ENCODE measurements at places on chromosomes 6 and 20.

DNA sequence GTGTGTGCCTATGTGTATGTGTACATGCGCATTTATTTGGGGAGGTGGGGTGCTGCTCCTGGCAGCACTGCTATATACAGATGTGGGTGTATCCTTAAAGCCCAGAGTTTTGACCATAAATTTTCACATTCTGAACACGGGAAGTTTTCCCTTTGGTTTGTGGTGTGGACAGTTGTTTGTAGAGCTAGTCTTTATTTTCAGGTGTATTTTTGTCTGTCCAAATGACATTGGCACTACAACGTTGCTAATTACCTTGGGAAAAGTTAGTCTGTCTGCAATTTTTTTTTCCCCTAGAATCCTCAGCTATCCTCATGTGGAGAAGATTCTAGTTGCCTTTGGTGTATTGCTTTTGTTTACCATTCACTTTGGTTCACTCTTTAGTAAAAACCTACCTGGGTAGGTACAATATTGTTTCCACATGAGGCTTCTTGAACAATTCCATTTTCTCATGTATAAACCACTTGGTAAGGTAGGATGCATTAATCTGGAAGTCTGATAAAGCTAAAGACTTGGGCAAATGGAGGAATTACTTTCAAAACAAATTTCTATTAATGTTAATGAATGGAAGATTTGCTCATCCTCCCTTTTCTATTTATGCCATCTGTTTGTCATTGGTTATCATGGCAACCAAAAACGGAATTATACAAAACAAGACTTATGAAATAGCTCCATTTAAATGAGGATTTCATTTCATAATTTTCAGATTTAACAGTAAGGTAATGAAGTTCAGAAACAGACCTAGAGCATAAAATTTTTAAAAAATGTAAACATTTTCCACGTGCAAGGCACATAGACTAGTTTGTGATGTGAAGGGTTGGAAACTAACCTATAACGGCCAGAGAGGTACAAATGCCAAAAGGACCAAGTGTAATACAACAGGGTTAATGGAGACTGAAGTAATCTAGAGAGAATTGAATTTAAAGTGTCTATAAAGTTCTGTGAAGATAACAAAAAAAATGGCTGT lies 3.9 kb downstream of the CCN2 start:
- no peak for DNase-seq

- DNase-seq, result no peak
Observed at GRCh38 chr6:42190554-42191183, 4.1 kb downstream of the GUCA1B start.

DNA sequence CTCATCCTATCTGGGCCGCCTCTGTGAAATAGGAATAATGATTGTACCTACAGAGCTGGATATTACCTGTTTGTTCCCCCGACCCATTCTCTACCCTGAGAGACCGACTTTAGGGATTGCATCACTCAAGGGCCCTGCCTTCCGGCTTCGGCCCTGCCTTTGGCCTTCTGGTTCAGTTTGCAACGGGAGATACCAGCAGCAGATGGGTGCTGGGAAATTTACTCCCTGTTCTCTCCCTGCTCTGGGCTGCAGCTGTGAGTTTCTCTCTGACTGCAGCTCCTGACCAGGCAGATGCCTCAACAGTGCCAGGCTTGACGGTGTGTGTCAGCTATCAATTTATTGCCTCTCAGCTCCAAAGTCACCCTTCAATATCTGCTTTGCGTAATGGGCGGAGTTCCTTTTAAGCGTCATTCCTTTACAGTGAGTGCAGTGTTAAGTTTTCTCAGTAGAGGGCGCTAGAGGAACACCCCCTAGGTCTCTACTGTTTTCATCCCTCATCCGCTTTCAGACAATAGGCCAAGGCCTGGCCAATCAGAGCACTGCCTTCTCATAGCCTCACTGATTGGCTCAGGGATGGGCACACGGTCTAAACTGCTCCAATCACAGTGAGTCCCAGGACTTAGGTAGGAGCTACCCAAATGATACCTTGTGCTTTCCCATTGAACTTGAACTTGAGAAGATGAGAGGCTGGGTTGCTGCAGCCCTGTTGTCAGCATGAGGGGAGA lies 30.0 kb downstream of the KCNG1 start:
- DNase-seq, result no peak

- no peak for DNase-seq
Observed at GRCh38 chr6:1079525-1079924, 232.4 kb upstream of the FOXQ1 start.

DNA sequence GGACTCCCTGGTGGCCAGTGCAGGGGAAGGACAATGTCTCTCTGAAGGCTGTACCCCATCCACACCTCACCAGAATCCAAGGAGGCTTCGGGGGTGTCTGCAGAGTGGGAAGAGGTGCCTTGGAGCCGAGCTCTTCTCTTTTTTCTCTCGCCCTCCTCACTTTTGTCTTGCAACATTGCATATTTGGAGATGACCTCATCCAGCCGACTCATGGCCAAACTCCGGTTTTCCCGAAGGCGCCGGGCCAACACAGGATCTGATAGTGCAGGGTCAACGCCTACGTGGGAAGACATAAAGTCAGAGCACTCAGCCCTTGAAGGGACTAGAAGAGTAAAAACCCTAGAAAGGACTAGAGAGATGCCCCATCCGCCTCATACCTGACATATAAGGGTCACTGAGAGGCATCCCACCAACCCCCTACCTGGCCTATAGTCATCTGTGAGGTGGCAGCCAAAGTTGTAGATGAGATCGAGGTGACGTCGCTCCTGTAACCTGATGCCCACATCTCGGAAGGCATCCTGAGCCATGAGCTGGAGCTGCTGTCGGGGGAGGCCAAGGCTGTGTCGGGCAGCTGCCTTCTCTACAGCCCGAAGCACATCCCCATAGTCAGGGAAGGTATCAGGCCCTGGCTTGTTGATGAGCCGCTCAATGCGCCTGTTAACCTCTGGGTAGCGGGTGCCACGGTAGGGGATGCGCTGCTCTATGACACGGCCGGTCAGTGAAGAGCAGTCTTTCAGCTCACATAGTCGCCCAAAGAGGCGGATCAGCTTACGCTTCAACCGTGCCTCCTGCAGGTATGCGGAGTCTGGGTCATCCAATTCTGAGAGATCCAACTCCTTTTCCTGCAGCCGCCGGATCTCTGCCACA lies 3.0 kb upstream of the ZBTB22 start:
- no peak for DNase-seq

GRCh38 chr20:19253916-19254820 lies 41.7 kb downstream of the SLC24A3 start:
- no peak for DNase-seq

DNA sequence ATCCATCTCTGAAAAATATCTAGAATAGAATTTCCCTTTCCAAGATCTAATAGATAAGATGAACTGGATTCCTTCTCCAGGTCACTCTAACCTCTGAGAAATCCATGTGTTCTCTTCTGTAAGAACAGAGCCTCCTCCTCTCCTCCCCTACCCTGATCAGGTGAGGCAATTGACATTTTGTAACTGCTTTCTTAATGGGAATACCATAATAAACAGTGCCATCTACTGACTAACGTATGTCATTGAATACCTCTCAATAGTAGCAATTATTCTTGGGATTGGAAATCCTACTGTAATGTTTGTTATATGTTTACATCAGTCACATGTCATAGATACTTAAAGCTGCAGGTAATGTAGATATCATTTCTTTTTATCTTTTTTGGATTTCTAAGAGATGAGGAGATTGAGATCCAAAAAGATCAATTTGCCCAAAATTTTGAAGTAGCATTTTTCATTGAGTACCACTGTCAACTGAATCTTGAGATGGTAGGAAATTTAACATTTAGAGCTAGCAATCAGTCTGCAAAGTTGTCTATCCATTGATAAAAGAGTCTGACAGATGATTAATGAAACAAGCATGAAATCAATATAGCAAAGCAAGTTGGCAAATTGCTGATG lies 365.8 kb upstream of the HSF2 start:
- no peak for DNase-seq

- DNase-seq, result no peak
Observed at GRCh38 chr20:5766085-5766764, 16.0 kb downstream of the SHLD1 start.

DNA sequence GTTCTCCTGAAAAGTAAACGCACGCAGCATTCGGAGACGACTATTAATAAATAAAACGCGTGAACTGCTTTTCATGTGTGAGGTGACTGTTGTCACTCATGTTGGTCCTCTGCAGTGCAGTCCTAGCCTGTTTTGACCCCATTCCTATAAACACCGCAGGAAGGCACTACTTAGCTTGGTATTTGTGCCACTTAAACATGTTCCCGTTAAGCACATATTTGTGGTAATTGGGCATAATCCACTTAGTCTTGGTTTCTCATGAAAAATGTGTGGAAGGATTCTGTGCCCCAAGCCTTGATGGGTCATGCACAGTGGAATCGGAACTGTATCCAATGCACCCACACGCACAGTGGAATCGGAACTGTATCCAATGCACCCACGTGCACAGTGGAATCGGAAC lies 313.9 kb downstream of the THBS2 start:
- DNase-seq, result no peak

DNA sequence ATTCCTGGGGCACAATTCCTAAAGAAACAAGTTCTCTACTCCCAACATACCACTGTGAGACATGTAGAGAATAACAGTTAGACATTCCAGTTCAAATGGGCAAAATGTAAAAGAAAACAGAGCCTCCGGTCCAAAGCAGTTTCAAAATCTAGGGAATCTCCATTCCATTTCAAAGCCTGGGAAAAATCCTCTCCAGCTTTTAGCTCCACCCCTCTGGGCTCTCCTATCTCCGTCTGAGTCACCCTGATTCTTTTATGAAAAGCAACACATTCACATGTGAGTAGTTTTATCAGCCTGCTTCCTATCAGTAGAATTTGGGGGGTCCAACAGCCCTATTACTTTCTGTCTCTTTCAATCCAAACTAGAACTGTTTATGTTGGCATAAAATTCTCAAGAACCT lies 3.7 kb downstream of the CSNK2A1 start:
- DNase-seq, result no peak

DNA sequence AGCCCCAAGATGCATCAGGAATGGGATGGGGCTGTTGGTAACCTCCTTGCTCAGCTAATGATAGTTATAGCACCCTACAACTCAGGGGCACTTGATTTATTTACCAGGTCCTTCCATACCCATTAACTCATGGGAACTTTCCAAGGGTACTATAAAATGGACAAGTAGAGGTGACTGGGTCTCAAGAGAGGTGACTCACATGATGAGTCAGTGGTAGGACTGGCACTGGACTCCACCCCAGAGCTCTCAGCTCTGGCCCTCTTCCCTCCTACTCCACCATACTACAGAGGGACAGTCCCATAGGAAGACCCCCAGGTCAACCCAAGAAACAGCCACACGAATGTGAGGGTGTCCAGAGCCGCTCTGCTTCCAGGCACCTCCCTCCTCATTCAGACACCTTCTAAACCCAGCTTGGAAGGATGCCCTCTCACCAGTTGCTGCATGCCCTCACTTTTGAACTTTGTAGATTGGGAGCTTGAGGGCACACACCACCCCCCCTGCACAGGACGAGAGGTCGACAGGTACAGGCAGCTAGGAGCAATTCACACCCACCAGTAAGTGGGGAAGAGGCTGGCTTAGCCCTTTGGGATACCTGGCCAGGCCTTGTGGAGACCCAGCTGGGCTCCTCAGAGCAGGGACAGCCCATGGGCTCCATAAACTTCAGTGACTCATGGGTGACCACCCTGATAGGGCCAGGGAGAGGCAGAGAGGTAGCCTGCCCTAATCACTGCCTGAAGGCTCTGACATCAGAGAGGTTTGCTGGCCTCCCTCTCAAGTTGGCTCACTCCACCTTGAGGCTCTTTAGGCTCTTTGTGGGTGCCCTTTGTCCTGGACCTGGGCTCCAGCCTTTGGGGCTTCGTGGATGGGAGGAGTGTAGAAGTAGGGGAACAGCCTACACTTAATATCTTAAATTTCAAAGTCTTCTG lies 81.6 kb upstream of the MLN start:
- DNase-seq, result no peak

- DNase-seq, result no peak
Observed at GRCh38 chr20:13681248-13682125, 42.8 kb upstream of the TASP1 start.

DNA sequence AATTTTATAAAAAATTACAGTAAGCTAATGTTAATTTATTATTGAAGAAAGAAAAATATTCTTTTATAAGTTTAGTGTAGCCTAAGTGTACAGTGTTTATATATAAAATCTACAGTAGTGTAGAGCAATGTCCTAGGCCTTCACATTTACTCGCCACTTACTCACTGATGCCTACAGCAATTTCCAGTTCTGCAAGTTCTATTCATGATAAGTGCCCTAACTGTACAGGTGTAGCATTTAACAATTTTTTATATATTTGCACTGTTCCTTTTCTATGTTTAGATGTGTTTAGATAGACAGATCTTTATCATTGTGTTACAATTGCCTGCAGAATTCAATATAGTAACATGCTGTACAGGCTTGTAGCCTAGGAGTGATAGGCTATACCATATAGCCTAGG lies 80.1 kb upstream of the HDAC2 start:
- DNase-seq, result no peak

DNA sequence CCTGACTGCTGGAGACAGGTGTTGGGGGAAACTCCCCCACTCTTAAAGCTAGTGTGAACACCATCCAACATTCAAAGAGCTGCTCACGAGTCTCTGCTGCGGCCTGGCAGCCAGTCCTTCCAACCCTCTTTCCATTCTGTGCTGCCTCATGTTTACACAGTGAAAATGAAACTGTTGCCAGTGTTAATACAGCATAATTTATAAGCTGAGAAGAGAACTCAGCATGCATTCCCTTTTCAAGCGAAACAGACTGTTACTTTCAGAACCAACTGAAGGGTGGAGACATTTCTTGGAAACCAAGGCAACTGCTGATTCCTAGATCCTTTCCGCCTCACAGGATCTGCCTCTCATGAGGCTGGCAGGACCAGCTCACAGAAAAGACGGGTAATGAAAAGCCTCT lies 533.8 kb upstream of the ID4 start:
- peak; percentile 23 for DNase-seq

DNA sequence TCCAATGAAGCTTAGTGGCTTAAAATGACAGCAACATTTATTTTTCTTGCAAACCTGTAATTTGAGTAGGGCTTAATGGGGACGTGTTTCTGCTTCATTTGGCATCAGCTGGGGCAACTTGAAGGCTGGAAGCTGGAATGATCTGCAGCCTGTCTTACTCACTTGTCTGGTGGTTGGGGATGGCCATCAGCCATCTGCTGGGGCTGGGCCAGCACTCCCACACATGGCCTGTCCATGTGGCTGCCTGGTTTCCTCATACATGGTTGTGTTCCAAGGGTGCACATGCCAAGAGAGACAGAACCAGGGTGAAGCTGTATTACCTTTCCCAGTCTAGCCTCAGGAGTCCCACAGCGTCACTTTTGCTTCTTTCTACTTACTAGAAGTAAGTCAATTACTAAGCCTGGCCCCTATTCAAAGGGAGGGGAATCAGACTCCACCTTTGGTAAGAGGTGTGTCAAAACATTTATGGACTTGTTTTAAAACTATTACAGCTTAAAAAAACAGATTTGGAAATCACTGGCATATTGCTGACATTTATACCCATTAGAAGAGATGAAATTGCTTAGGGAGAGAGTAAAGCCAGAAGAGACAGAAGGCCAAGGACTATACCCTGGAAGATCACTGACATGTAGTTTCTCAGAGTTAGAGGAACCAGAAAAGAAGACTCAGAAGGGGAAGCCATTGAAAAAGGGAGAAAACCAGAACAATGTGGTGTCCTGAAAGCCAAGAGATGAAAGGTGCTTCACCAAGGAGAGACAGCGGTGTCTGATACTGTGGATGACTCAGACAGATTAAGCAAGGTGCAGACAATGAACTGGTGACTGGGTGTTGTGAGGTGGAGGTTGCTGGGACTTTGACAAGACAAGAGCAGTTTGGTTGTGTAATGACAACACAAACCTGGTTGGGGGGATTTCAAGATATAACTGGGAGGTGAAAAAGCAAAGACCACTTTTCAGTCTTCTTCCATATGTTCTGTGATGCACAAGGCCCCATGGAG lies 345.2 kb downstream of the GJA1 start:
- DNase-seq, result no peak

Measured in cerebellar nuclear complex (tissue), 1 donor.